Liver (tissue), 10 donors: ENCODE measurements at places on chromosomes 11 and 22.

DNA sequence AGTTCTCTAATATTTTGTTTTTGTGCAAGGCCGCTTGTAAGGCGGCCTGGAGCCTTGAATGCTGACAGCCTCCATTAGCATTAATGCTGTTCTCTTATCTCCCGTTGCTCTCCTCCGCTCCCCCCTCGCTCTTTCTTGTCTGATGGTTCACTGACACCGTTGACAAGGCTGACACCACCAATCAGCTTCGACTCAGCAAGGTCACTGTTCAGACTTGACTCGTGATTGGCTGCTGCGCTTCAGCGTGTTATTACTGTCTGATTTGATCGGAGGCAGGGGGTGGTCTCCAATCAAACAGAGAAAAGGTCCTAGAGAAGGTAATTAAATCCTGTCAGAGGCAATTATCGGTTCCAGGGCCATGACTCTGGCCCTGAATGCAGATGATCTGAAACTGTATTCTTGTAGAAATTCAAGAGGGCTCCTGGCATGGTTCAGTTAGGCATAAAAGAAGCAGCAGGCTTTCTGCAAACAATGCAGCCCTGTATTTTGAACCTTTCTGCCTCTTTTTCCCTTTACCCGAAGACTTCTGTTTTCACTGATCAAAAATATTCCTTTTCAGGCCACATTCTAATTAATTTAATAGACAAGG lies 49.3 kb upstream of the MPPED2 start:
- no peaks in the 10 kb centered on the region for H3K36me3 ChIP-seq
- no peak overlapping the region for H3K27ac ChIP-seq
- H3K4me3 ChIP-seq: no peak overlapping the region
- H3K4me1 ChIP-seq: no peaks in the 10 kb centered on the region

DNA sequence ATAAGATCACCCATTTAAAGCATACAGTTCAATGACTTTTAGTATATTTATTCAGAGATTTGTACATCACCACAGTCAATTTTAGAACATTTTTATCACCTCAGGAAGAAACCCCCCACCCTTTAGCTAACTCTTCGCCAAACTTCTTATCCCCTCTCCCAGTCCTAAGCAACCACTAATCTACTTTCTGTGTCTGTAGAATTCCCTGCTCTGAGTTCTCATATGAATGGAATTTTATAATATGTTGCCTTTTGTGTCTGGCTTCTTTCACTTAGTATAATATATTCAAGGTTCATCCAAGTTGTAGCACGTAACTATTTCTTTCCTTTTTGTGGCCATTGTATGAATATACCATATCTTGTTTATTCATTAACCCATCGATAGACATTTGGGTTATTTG lies 3.6 kb downstream of the ANKRD13D start:
- no peak overlapping the region for H3K27ac ChIP-seq
- no peak overlapping the region for H3K4me3 ChIP-seq

- no peaks in the 10 kb centered on the region for H3K36me3 ChIP-seq
- H3K27ac ChIP-seq: peak overlapping the region; percentile 77
- H3K27me3 ChIP-seq: no peaks in the 10 kb centered on the region
- peak overlapping the region; percentile 42 for H3K4me3 ChIP-seq
These were observed 1.1 kb upstream of the ABTB2 start for GRCh38 chr11:34358728-34359547.

DNA sequence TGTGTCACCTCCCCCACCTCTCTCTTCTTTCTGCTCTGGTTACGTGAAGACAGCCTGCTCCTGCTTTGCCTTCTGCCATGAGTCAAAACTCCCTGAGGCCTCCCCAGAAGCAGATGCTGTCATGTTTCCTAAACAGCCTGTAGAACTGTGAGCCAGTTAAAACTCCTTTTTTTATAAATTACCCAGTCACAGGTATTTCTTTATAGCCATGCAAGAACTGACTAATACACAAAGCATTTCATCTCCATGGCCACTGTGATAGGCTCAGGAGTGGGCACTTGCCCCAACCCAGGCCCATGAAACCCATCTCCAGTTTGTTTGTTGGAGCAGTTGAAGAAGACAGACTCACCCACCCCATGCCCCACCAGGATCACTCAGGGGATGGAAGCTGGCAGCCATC lies 253.3 kb upstream of the ISX start:
- no peaks in the 10 kb centered on the region for H3K4me1 ChIP-seq
- no peak overlapping the region for H3K27ac ChIP-seq
- H3K27me3 ChIP-seq: no peaks in the 10 kb centered on the region
- DNase-seq: no peak
- no peak overlapping the region for H3K4me3 ChIP-seq

GRCh38 chr11:134278356-134278755 lies 2.2 kb downstream of the GLB1L3 start:
- no peak overlapping the region for H3K4me3 ChIP-seq
- no peak overlapping the region for H3K27ac ChIP-seq
- DNase-seq: no peak
- peaks cover 23% of the 10 kb centered on the region for H3K27me3 ChIP-seq
- H3K4me1 ChIP-seq: peaks cover 21% of the 10 kb centered on the region
- no peaks in the 10 kb centered on the region for H3K36me3 ChIP-seq
